Muscle of leg (tissue), 16 donors: ENCODE measurements at places on chromosomes 16 and 17. TPM values are rescaled to one million over a fixed set of nuclear protein-coding genes. Genes with fewer than 3 reads are reported as not detected.

Gene KRTAP1-1
- not detected for polyA plus RNA-seq

Gene BOLA2B
- polyA plus RNA-seq = 30.3 TPM

DNA sequence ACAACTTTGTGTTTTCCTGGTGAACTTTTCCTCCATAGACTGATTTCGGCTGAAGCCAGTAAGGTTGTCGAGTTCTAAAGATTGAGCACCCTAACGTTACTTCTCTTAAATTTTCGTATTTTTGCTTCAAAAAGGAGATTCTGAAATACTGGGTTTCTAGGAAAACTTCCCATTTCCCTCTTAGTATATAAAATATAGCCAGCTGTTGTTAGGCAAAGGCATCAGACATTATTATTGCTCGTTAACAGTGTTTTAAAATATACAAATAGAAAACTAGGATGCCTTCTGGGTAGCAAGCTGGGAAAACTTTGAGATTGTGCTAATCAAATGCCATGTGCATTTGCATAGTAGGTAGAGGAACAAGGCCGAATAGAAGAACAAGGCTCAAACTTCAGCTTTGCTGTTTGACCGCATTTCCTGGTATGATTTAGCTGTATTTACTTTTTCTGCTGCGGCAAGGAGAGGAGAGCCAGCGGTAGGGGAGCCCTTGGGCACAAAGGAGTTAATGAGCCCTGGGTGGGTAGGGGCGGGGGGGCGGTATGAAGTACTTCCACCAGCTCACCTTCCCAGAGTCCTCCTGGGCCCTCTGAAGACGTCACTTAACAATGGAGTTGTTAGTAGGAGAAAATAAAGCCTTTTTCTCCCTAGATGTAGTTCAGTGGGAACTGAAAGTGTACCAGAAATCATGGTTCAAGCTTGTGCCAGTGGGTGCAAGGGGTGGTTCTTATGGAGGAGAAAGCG lies 151.9 kb downstream of the MSI2 start:
- no peak for DNase-seq

Gene EVPLL
- not detected for polyA plus RNA-seq

DNA sequence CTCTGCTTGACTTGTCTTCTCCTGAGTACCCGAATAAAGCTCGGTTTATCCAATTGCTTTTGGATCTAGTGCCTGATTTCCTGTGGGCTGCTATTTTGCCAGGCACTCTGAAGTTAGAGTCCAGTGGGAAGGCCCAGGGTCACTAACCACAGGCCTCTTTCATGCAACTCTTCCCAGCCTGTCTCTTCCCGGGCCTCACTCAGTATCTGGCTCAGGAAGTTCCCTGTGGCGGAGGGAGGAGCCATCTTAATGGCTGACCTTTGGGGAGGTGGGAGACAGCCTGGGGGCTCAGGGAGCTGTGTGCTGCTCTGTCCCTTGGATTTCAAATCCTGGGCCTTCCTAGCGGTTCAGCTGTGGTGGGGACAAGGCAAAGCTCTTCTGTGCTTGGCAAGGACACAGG lies 328.5 kb downstream of the SLC39A11 start:
- DNase-seq = no peak

GRCh38 chr17:8696906-8697305 lies 47.7 kb downstream of the CCDC42 start:
- no peak for DNase-seq

- peak; percentile 6 for DNase-seq
These were observed 14.8 kb downstream of the MYOCD start for GRCh38 chr17:12680407-12680897.

Gene PMP22
- polyA plus RNA-seq = 220 TPM

Gene ZNF764
- polyA plus RNA-seq = 8.5 TPM

Gene CDR2L
- polyA plus RNA-seq = 7.7 TPM

GRCh38 chr17:33623841-33624240 lies 330.7 kb upstream of the ASIC2 start:
- no peak for DNase-seq

DNA sequence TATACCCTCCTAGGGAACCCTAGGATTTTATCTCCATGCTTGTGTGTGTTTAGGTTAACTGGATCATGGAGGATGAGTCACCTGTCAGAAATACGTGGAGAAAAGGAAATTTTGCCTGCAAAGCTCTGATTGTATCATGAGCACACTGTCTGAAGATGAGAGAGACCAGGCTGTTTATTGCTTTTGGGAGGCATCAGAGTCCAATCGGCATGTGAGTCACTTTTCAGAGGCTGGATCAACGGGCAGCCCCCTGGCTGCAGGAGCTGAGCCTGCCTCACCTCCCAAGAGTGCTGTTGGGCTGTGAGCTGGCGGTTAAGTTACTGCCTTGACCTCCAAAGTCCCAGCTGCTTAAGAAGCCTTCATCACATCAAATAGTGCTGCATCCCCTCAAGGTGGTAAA lies 41.5 kb upstream of the MED9 start:
- DNase-seq = no peak

DNA sequence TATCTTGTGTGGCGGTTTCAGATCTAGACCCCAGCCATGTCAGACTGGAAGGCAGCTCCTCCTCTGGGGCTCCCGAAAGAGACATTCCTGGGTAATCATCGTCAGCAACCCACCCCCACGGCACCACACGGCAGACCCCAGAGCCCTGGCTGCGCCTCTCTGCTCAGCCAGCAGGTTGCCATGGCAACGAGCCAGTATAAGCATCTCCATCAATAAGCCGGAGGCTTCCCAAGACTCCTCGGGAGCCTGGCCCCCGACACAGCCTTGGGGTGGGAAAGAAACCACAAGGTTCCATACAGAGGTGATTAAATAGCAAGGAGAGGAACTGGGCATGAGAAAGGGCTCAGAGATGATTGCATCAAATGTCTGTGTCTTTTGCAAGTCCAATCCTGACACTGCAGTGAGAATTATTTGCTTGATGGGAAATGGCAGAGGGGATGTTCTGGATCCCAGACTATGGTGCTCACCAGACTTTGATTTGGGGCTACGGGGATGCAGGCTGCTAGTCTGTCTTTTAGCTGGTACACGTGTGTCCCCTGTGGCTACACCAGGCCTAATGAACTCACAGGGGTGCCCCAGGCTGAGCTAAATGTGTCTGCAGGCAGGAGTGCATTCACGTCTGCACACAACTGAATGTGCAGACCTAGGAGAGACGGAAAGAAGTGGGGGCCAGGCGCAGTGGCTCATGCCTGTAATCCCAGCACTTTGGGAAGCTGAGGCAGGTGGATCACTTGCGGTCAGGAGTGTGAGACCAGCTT lies 320.5 kb upstream of the TNRC6C start:
- DNase-seq = peak; percentile 14

DNA sequence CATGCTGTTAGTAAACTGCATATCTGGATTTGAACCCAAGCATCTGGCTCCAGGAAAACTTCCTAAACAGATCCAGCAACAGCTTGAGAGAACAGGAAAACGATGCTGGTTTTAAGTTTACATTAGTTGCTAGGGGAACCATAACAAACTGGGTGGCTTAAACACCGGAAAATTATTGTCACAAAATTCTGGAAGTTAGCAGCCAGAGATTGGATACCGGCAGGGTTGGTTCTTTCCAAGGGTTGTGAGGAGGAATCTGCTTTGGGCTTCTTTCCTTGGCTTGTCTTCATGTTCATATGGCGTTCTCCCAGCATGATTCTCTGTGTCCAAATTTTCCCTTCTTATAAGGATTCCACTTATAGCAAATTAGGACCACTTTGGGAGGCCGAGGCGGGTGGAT lies 276.9 kb upstream of the TOM1L1 start:
- peak; percentile 84 for DNase-seq

DNA sequence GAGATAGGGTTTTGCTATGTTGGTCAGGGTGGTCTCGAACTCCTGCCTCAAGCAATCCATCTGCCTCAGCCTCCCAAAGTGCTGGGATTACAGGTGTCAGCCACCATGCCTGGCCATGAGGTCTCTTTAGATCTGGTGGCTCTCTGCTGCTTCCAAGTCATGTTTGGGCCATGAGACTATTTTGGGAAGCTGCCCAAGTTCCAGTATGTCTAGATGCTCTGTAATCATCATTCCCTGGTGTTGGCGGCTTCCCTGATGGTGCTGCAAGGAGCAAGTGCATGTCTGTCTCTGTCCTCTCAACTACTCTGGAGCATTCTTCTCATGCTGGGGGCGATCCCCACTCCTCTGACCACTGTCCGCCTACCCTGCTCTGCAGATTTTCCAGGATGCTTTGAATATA lies 6.4 kb upstream of the ODF4 start:
- peak; percentile 29 for DNase-seq

DNA sequence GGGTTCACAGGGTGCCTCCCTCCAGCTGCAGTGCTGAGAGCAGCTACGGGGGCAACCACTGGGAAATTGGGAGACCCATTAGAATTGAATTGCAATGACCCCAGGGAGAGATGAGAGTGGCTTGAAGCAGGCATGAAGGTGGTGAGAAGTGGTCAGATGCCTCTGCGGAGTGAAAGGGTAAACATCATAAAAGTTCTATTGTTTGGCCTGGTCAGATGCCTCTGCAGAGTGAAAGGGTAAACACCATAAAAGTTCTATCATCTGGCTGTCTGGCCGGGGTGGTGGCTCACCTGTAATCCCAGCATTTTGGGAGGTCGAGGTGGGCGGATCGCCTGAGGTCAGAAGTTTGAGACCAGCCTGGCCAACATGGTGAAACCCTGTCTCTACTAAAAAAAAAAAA lies 53.5 kb downstream of the TNFRSF13B start:
- DNase-seq = no peak

DNA sequence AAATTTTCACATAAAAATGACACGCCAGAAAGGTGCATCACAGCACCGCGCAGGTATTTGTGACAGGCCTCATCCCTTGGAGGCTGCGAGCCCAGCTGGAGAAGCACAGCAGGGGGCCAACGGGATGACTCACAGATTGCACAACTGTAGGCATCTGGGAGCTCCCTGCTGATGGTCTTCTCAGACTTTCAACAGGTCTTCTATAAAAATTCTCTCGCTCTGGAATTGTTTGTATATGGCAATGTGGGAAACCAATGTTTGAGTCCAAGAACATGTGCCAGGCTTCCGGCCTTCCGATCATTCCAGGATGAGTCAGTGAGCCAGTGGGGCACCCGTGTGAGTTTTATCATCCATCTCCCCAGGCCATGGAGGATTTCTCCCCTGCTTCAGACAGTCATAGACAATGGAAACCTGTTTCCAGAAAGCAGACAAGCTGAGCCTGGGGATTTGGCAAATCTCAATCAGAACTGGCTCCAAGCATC lies 24.1 kb upstream of the ADORA2B start:
- no peak for DNase-seq

Gene NOG
- polyA plus RNA-seq = 3.9 TPM

- DNase-seq = no peak
These were observed 89.5 kb downstream of the WSCD1 start for GRCh38 chr17:6159541-6160231.

Gene MYO15A
- polyA plus RNA-seq = 0.78 TPM

GRCh38 chr16:2751577-2752034 lies 832 bp upstream of the SRRM2 start:
- DNase-seq = no peak

Gene ARL2BP
- 46.1 TPM for polyA plus RNA-seq

DNA sequence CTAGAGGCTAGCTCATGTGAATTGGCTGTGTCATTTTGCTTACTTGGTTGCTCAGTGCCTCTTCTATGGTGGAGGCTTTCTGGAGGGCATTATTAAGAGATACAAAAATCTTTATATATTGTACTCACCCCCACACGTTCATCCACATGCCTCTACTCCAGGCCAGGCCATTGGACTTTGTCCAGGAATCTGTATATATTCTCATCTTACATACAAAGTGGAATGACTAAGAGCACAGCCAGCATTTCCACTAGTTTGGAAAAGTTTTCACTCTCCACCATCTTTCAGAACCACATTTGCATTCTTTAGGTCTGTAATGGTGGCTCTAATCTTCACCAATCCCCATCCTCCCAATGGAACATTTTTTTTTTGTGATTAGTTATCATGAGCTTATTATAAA lies 4.8 kb upstream of the GLG1 start:
- no peak for DNase-seq

Gene ESRP2
- 0.74 TPM for polyA plus RNA-seq

- DNase-seq = no peak
These were observed 4.3 kb upstream of the C16orf95 start for GRCh38 chr16:87321336-87322107.

GRCh38 chr17:62581764-62582163 lies 45.7 kb upstream of the MRC2 start:
- DNase-seq = no peak

Gene SLC5A10
- polyA plus RNA-seq = 0.19 TPM

DNA sequence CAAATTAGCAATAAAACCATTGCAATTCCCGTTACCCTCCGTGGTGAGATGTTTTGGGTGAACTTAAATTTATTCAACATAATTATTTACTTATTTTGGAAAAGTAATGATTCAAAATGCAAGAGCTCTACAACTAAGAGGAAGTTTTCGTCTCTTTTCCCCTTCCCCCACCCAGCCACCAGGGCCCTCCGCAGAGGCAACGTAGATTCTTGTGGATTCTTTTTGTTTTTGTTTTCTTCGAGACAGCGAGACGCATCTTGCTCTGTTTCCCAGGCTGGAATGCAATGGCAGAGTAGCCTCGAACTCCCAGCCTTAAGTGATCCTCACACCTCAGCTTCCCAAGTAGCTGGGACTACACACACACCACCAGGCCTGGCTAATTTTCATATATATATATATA lies 19.2 kb downstream of the CCDC40 start:
- DNase-seq = no peak
